ENCODE measurements at places on chromosomes 6 and 20.

DNA sequence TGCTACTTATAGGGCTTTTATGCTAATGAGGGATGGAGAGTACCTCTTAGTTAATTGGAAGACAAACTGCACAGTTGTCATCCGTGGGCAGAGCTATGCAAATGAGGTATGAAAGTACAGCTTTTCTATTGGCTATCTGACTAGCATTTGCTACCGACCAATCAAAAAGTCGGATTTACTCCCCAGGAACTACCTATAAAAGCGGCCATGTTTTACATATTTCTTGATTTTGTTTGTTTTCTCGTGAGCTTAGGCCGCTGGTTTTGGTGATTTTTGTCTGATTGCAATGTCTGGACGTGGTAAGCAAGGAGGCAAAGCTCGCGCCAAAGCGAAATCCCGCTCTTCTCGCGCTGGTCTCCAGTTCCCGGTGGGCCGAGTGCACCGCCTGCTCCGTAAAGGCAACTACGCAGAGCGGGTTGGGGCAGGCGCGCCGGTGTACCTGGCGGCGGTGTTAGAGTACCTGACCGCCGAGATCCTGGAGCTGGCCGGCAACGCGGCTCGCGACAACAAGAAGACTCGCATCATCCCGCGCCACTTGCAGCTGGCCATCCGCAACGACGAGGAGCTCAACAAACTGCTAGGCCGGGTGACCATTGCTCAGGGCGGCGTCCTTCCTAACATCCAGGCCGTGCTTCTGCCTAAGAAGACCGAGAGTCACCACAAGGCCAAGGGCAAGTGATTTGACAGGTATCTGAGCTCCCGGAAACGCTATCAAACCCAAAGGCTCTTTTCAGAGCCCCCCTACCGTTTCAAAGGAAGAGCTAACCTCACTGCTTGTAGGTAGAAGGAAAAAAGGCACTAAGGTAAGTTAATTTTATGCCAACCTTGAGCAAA is 36.9 kb downstream of the HFE start:
- peak; percentile 96 for DNase-seq

DNA sequence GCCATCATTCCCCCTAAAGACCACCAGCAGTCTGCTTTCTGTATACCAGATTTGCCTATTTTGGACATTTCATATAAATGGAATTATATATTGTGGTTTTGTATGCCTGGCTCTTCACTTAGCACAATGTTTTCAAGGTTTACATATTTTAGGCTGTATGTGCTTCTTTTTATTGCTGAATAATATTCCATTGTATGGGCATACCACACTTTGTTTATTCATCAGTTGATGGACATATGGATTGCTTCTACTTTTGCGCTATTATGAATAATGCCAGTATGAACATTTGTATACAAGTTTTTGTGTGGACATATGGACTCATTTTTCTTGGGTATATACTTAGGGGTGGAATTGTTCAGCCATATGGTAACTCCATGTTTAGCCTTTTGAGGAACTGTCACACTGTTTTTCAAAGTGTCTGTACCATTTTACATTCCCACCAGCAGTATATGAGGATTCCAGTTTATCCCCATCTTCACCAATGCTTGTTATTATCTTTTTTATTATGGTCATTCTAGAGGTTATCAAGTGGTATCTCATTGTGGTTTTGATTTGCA is 12.7 kb downstream of the L3MBTL1 start:
- no peak for DNase-seq

DNA sequence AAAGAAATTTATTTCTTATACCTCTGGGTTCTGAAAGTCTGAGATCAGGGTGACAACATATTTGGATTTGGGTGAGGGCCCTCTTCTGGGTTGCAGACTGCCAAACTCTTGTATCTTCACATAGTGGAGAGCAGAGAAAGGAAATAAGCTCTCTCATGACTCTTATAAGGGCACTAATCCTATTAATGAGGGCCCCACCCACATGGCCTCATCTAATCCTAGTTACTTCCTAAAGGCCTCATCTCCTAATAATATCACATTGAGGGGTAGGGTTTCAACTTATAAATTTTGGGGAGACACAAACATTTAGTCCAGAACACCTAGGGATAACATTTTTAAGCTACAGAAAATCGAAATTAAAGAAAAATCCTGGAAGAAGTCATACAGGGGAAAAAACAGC is 5.1 kb upstream of the ZNF391 start:
- no peak for DNase-seq

DNA sequence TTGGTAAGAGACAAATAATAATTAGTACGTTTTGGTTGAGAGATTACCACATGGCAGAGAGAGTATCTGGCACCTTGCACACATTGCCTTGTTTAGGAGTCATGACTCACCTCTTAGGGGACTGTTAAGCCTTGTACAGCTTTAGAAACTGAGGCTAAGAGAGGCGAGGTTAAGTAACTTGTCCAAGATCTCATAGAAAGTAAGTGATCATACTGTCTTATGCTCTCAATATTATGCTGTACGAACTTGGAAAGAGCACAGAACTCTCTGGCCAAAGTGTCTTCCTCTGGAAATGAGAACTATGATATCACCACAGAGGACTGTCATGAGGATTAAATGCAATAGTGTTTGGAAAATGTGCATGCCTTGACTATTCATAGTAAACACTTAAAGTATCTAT is 249.0 kb downstream of the UTRN start:
- DNase-seq, result no peak

- no peak for DNase-seq
These were observed 61.7 kb upstream of the EMILIN3 start for GRCh38 chr20:41428285-41428684.

All from erythroblast (primary cell).